ENCODE measurements at places on chromosomes 12 and 14.
A peak's percentile ranks its signal among the peaks of the same experiment; 100 is the strongest.

DNA sequence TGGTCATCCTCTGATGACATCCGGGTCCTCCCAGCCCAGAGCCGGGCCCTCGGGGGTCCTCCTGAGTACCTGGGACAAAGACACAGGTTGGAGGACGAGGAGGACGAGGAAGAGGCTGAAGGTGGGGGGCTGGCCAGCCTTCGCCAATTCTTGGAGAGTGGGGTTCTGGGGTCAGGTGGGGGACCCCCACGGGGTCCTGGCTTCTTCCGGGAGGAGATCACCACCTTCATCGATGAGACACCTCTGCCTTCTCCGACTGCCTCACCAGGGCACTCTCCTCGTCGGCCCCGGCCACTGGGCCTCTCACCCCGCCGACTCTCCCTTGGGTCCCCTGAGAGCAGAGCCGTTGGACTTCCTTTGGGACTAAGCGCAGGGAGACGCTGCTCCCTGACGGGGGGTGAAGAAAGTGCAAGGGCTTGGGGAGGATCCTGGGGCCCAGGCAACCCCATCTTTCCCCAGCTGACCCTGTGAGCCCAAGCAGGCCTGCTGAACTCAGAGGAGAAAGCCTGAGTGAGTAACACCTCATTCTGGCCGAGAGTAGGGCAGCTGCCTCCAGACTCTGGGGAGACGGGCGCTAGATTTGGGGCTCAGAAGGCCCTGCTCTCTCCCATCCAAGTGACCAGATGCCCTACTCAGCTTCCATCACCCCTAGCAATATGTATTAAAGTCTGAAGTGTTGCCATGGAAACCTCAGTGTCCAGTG, 1.3 kb upstream of the P3H3 start:
- DNase-seq, result no peak

- DNase-seq, result no peak
Observed at GRCh38 chr12:131473261-131473660, 237.6 kb upstream of the SFSWAP start.

DNA sequence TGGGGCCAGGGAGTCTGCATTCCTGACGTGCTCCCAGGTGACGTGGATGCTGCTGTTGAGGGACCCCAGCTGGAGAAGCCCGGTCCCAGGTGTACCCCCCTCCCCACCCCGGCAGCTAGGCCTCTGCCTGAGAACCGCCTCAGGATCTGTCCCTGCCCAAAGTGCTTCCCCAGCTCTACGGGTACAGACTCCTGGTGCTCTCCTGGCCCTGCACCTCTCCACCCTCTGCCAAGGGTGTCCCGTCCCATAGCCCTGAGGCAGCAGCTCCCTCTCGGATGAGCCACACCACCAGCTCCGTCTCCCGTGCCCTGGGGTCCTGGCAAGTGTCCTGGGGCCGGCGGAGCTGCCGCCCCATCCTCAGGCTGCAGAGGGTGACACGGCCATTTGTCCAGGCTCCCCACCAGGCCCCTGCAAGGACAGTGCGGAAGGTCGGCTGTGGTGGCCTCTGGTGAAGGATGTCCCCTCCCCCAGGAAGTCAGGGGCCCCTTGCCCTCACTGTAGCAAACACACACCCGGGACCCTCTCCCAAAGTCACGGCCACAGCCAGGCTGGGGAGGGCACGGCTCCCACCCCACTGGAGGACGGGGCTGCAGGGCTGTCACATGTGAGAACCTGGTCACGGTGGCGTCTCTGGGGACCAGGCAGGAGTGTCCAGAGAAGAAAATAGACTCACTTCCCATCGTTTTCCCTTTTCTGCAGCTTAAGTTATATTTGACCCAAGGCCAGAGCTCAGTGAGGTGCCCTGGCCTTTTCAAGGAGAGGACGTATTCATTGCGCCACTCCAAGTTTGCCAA, 74.4 kb upstream of the FBRSL1 start:
- DNase-seq, result no peak

- DNase-seq, result no peak
Observed at GRCh38 chr12:50514526-50515276, 9.9 kb downstream of the DIP2B start.

GRCh38 chr12:27710592-27711316, at the start of gene MRPS35:
TSS of gene MRPS35 (plus strand) at chr12:27710832. CDS start at chr12:27710844, 12 bp downstream.
- peak; percentile 86 for DNase-seq

DNA sequence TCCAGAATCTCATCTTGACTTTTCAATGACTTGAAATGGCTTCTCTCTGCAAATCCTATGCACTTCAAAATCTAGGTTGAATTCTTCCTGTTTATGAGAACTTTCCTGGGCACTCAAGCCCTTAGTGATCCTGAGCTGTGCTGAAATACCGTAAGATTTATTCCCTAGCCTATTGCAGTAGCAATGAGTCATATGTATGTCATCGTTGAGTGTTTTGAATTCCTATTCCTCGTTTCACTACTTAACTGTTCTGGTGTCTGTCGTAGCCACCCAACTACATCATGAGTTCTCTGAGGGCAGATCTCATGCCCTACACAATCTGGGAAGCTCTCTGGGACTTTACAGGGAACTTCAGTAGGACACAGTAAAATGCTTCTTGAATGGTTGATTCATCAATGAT, 190.8 kb upstream of the TMEM132C start:
- DNase-seq, result no peak

GRCh38 chr12:21696625-21697024, 39.0 kb upstream of the LDHB start:
- no peak for DNase-seq

DNA sequence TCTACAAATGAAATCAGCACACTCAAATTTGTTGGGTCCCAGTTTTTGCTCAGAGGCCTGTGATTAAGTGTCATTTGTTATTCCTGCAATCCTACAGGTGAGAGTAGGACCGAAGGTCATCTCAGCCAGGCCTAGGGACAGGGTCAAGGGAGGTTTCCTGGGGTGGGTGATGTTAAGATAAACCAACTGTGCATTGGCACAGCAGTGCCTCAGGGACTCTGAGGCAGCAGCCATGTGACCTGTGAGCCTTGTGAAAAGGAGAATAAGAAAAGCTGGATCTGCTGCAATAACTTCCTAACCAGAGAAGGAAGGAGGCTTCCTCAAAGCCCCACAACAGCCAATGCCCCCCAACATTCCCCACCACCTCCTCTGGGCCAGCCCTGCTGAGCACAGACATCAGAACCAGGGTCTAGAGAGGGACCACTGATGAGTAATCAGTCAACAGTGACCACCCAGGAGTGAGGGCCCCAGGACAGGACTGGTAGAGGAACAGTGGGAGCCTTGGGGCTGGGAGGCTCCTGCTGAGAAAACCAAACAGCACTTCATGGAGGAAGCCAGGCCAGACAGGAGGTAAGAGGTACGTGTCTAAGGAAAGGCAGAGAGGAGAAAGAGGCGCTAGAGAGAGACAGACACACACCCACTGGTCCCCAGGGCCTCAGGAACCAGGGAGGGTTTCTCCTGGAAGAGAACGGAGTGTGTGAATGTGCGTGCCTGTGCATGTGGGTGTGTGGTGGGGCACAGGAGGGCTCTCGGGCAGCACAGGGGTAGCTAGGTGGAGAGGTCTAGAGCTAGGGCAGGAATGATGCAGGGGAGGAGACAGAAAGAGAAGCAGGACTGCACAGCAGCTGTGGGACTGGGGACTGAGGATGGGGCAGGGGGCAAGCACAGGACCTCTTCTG, 82.4 kb downstream of the ITPK1 start:
- no peak for DNase-seq

GRCh38 chr12:69978020-69978419, 153.0 kb downstream of the MYRFL start:
- no peak for DNase-seq

GRCh38 chr14:104211215-104211614, 72.8 kb downstream of the KIF26A start:
- DNase-seq, result no peak

GRCh38 chr12:14307004-14307403, 58.5 kb upstream of the ATF7IP start:
- DNase-seq, result no peak

DNA sequence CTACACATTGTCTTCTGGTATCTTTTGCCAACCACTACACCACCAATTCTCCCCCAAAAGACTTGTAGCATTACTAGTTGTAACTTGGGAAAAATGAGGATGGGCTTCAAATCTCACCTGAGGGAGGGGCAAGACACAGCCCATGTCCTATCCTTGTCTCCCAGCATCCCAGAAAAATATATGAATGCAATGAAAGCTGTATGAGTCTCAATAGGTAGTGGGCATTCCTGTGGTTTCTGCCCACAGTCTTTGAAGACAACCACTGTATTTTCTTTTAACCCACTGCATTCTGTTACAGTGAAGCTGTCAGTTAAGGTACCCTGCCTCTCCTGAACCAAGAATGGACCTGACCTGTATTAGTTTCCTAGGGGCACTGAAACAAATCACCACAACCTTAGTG, 336.2 kb upstream of the TMPO start:
- no peak for DNase-seq

DNA sequence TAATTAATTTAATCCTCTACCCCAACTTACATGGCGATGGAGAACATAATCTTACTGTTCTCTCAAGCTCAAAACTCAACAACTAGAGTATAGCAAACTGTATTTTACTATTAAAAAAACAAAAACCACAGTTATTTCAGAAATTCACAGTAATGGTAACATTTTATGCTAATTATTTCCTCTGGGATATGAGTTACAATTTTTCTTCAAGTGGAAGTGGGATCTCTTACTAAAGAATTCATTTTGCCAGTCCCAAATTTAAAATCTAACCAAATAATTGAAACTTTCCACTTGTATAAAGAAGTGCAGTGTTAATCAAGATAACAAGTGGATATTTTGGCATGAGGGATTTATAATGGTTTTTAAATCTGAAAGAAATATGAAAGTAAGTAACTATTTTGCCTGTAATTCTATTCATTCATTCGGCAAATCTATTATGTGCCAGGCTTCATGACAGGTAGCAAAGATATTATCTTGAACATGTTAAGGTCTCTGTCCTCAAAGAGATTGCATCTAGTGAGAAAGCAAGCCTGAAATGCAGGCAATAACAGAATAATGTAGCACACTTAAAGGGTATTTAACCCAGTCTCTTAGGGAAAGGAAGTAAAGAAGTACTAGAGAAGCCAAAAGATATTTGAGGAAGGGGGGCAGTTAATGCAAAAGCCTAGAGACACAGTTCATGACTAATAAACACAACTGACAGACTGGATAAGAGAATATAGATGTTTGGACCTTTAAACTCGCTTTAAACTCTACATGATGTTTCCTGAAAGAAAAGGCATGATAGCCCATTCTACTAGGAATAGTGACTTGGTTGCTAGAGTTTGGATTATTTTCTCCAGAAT, 44.0 kb downstream of the TAOK3 start:
- DNase-seq, result no peak
